Fibroblast of the aortic adventitia (primary cell): ENCODE measurements at places on chromosomes 1 and 21. TPM values are rescaled to one million over a fixed set of nuclear protein-coding genes. Genes with fewer than 3 reads are reported as not detected.
A peak's percentile ranks its signal among the peaks of the same experiment; 100 is the strongest.

DNA sequence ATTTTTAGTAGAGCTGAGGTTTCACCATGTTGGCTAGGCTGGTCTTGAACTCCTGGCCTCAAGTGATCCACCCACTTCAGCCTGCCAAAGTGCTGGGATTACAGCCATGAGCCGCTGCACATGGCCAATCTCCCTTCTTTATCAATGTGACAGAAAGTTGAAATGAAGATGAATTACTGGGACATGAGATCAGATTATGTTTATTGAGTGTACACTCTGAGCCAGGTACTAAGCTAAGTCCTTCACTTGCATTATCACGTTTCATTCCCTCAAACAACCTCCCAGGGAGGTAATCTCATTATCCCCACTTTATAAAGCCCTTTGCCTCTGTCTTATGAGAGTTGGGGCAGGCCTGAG is 6.3 kb upstream of the CHI3L2 start:
- peak; percentile 55 for DNase-seq

DNA sequence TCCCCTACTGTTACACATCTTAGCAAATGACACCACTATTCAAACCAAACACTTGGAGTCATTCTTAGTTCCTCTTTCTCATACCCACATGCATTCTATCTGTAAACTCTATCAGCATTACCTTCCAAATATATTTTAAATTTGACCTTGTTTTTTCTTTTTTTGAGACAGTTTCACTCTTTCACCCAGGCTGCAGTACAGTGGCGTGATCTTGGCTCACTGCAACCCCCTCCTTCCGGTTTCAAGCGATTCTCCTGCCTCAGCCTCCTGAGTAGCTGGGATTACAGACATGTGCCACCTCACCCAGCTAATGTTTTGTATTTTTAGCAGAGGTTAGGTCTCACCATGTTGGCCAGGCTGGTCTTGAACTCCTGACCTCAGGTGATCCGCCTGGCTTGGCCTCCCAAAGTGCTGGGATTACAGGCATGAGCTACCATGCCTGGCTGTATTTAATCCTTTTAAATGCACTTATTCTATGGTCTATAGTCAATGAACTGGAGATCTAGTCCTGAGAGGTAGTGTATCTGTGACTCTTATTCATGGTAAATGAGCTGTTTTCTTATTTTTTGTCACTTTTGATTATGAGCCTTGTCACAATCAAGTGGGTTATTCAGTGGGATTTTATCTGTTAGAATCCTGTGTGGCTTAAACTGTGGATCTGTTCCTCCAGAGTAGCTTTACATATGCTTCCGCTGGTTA is 73.1 kb downstream of the GATAD2B start:
- DNase-seq = no peak

DNA sequence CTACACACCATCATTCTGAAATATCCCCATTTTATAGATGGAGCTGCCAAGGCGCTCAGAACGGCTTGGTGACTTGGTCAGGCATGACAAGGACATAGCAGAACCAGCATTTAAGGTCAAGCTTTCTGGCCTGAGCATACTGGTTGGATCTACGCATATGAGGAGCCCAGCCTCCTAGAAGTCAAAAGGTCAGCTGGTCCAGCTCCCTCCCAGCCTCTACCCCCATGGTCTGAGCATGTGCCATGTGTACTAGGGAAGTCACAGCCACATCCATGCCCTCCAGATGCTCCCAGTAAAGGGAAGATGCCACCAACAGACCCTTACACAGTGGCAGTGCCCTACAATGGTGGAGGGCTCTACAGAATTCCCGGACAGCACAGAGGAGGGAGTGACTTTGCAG is 96.7 kb downstream of the EPHB2 start:
- no peak for DNase-seq

GRCh38 chr1:153355445-153356071 is 2.1 kb upstream of the S100A9 start:
- DNase-seq = peak; percentile 46

- no peak for DNase-seq
These were observed 167.0 kb upstream of the C1orf174 start for GRCh38 chr1:4066860-4067599.

DNA sequence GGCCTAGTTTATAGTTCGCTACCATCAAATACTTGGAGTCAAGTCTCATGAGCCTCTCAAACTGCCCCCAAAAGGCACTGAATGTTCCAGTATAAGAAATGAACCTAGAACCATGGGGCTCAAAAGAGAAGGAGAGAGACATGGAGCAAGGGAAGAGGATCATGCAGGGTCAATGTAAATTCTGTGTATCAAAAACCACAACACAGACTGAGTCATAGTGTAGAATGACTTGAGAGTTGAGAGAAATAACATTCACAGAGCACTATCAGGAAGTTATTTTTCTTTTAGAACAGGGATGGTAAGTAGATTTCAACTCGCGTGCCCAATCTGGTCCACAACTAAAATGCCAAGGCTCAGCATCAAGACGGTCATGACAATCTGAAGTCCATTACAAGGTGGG is 59.8 kb downstream of the GNG12 start:
- no peak for DNase-seq

- no peak for DNase-seq
These were observed 10.3 kb upstream of the LAD1 start for GRCh38 chr1:201409440-201409839.

- no peak for DNase-seq
These were observed 415.0 kb downstream of the HLX start for GRCh38 chr1:221294242-221294641.

DNA sequence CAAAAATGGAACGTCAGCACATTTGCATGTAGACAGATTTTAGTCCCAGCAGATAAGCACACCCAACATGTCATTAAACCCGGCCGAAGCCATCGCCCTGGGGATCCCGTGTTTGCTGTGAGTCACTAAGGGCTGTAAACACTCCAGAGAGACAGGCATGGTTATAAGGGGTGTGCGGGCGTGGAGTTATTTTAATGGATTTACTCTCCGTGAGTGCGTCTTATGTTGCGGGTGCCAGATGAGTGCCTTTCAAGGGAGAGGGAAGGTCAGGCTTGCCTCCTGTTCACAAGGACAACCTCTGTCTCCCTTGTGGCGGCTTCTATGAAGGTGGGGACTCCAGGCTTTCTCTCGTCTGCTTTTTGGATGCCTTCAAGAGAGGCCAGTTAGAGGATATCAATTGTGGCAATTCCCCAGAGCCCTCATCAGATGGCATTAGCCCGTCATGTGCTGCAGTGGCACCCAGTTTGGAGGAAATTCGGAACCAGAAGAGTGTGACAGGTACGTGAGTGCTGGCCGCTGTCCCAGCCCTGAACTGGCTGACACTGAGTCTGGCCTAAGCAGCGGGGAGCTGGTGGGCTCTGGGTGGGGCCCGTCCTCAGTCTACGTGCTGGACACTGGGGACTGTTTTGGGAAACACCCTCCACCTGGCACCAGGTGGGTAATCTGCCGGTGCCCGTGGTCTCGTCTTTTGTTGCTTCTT is 223.8 kb upstream of the TMEM51 start:
- DNase-seq = peak; percentile 63

GRCh38 chr1:40626383-40626770 is 39.1 kb downstream of the RIMS3 start:
- no peak for DNase-seq

GRCh38 chr21:44569861-44570517 is 3.5 kb upstream of the KRTAP10-4 start:
- DNase-seq = no peak

GRCh38 chr21:40270047-40270446 is 402.8 kb downstream of the PCP4 start:
- no peak for DNase-seq

DNA sequence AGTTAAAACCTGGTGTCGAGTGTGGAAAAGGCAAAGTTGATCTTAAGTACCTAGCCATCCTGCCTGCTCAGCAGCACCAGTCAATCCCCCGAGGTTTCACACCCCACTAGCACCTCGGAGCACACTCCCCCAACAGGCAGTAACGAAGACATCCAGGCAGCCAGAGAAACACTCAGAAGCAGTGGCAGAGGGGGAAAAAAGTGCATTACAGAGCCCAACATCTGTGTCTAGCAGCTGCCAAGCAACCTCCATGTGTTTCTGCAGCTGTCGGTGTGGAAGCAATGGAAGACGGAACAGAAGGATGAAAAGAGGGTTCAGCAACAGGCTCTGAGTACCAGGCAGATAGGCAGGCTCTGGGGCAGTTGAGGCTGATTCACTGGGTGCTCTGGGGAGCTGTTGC is 73.4 kb upstream of the PROX1 start:
- DNase-seq = no peak

DNA sequence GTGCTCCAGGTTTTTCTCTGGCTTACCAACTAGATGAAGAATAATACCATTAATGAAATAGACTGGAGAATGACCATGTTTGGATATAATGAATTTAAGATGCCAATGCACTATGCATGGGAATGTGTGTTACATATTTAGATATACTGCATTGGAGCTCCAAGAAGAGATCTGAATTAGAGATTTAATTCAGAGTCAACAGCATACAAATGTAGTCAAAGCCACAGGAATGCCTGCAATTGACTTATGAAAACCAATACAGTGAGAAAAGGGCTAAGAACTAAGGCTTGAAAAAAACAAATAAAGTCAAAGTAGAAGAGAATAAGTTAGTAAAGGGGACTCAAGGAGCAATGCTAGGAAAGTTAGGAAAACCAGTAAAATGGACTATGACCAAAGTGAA is 59.1 kb downstream of the USP24 start:
- DNase-seq = no peak

DNA sequence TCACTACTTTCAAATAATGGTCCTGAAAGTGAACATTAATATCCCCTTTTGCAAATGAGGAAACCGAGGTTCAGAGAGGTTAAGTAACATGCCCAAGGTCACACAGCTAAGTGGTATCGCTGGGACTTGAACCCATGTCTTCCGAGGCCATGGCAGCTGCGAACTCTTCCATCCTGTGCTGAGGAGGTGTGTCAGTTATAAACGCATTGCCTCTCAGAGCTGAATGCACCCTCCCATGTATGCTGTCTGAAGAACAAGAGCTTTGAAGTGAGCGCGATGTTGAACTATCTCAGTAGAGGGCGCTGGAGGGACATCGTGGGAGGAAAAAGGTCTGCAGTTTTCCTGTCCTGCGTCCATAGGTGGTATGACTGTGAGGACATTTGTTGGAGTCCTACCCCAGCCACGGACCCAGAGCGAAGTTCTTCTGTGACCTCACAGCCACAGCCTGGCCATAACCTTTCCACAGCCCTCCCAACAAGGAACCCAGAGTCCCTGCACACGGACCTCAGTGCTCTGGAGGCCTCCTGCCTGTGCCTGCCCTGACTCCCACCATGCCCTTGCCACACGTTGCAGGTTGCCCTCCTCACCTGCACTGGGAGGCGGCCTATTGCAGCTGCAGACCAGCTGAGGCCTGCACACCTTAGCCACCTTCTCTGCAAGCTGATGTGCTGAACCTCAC is 7.5 kb downstream of the MYOC start:
- DNase-seq = peak; percentile 89

DNA sequence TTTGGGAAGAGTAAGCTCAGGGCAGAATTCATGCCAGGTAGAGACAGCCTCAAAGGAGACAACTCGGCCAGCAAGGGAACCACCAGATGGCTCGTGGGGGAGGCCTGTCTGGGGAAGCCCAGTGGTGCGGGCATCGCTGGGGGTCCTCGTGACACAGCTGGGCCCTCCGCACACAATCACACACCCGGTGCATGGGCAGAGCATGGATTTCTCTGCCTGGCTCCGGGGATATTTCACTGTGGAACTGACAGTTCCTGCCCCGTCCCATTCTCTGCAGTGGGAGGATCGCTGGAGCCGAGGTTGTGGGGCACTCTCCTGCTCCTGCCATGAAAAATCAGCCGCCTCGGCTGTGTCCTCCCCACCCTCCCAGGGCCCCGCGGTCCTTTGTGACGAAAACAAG is 108.0 kb downstream of the CRYAA start:
- DNase-seq = no peak

TLCD4 gene
- total RNA-seq = 0.25 and 0.36 TPM in 2 replicates

PPT1 gene
- 23.5 and 44.2 TPM in 2 replicates for total RNA-seq

TAF13 gene
- total RNA-seq = 131 and 287 TPM in 2 replicates

KRTAP21-2 gene
- not detected in 2 replicates for total RNA-seq

TMEM269 gene
- total RNA-seq = 0.09 TPM in 1 of 2 replicates, not detected in the other

CADM3 gene
- total RNA-seq = 6.0 TPM in 1 of 2 replicates, not detected in the other
